ENCODE measurements at places on chromosomes 12 and 14. TPM values are rescaled to one million over a fixed set of nuclear protein-coding genes. Genes with fewer than 3 reads are reported as not detected.

The PLD4 gene
- total RNA-seq, result 7.0 TPM

The CCDC177 gene
- total RNA-seq, result not detected

The RIPK3 gene
- 8.9 TPM for total RNA-seq

The CPNE8 gene
- 26.6 TPM for total RNA-seq

The TMEM63C gene
- not detected for total RNA-seq

The RNASE1 gene
- 357 TPM for total RNA-seq

The ENDOU gene
- total RNA-seq, result 0.40 TPM

The KRT78 gene
- total RNA-seq, result not detected

The DACT1 gene
- 115 TPM for total RNA-seq

The PROX2 gene
- not detected for total RNA-seq

The OR4N5 gene
- total RNA-seq, result not detected

The RNU6-7 gene
- total RNA-seq, result not detected

The C3AR1 gene
- total RNA-seq, result 21.8 TPM

The MSI1 gene
- total RNA-seq, result 2.2 TPM

The WNT1 gene
- total RNA-seq, result not detected

The AKAP6 gene
- 6.4 TPM for total RNA-seq

The AMDHD1 gene
- 0.76 TPM for total RNA-seq

The TPH2 gene
- total RNA-seq, result not detected

The SYNE3 gene
- 75.3 TPM for total RNA-seq

The CLEC4D gene
- total RNA-seq, result 0.67 TPM

The OTOGL gene
- 0.22 TPM for total RNA-seq

The PMCH gene
- not detected for total RNA-seq

The MANSC1 gene
- 19.8 TPM for total RNA-seq

The KTN1 gene
- 243 TPM for total RNA-seq

The NACA gene
- 690 TPM for total RNA-seq

The PRPH gene
- 3.7 TPM for total RNA-seq

The ADAM20 gene
- 3.6 TPM for total RNA-seq

The TMEM260 gene
- total RNA-seq, result 27.0 TPM

The LIN7A gene
- total RNA-seq, result 16.5 TPM

The SLC5A8 gene
- total RNA-seq, result not detected

The C12orf54 gene
- 2.4 TPM for total RNA-seq

The CD69 gene
- total RNA-seq, result 10.9 TPM

The TEX52 gene
- not detected for total RNA-seq

The TMEM263 gene
- 44.0 TPM for total RNA-seq

The USP5 gene
- total RNA-seq, result 70.1 TPM

The CD4 gene
- total RNA-seq, result 20.6 TPM

The ANKRD33 gene
- total RNA-seq, result 0.76 TPM

The SLC39A5 gene
- total RNA-seq, result 0.80 TPM

The RNF41 gene
- 40.7 TPM for total RNA-seq

The SSPN gene
- 119 TPM for total RNA-seq

The DNAJC22 gene
- total RNA-seq, result not detected

The RPL10L gene
- total RNA-seq, result not detected

The GPR162 gene
- total RNA-seq, result 4.5 TPM

The RTL1 gene
- total RNA-seq, result not detected

The DNAI7 gene
- 1.0 TPM for total RNA-seq

The VASH1 gene
- 19.3 TPM for total RNA-seq

The LRRIQ1 gene
- total RNA-seq, result 5.2 TPM

The LMO3 gene
- total RNA-seq, result 26.2 TPM

Data from sciatic nerve (tissue), 2 donors.